Mesenchymal stem cell (in vitro differentiated cells and primary cell): ENCODE measurements at places on chromosomes 4 and X.

DNA sequence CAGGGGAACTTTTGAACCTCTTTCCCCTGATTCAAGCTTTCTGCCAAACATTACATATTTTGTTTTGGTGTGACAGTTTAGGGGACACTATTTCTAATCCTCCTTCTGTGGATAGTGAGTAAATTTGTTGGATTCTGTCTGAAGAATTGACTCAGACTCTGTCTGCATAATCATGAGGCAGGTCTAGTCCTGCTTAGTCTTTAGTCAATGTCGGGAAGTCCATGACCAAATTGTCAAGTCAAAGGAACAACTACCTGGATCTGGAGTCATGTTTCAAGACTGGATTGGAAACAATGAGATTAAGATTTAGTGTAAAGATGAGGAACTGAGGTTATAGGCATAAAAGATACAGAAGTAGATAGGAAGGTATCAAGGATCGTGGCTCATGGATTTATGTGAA is 100.9 kb downstream of the MAGEB17 start:
- DNase-seq, result no peak

- no peak for DNase-seq
These were observed 18.5 kb downstream of the CD99 start for GRCh38 chrX:2709556-2709955.

DNA sequence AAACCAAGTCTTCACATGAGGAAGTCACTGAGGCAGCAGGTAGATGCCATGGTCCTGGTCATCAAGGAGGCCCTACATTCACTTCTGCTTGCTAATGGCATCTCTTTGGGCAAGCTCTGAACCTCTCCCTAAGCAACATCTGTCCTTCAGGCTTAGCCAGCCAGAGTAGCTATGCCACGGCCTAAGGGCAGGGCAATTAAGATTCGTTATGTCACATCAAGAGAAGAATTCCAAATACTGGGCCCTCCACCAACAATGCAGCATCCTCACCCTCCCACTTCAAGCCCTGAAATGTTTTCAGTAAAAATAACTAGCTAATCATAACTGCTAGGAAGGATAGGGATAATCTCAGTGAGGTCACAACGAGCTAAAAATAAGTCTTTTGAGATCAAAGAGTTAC is 120.7 kb upstream of the HCCS start:
- no peak for DNase-seq

DNA sequence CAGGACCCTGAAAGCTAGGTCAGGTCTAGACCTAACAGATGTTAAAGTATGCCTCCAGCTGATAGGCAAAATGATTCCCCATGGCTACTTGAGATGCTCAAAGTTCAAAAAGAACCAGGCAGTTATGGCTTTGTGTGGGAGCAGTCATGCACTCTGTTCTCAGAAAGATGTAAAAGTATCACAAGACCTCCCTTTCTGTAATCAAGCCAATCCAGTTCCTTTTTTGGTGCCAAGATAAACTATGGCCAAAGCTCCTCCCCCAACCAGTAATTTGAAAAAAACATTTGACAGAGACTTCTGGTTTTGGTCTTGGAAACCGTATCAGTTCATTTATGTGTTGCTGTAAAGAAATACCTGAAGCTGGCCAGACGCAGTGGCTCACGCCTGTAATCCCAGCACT is 340.9 kb downstream of the CHIC1 start:
- DNase-seq, result no peak

- no peak for DNase-seq
These were observed 3.9 kb downstream of the PRSS12 start for GRCh38 chr4:118348886-118349285.

DNA sequence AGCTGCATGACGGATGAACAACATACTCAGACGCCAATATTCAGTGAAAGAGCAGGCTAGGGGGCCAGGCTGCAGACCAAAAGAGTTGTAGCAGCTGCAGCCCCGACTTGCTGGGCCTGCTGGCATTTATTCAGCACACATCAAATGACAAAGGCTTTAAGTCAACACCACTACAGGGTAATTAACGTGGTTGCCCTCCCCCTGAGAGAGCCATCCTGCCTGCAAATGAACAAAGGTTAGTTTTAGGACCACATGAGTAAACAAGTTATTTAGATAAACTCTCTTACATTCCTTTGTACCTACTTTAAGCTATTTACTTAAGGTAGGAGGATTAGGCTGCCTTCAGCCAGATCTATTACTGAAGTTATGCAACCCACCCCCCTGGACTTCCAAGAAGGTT is 1329.1 kb downstream of the PCDH18 start:
- DNase-seq, result no peak

- DNase-seq, result no peak
These were observed 427 bp downstream of the ZNF182 start for GRCh38 chrX:48003367-48003757.

DNA sequence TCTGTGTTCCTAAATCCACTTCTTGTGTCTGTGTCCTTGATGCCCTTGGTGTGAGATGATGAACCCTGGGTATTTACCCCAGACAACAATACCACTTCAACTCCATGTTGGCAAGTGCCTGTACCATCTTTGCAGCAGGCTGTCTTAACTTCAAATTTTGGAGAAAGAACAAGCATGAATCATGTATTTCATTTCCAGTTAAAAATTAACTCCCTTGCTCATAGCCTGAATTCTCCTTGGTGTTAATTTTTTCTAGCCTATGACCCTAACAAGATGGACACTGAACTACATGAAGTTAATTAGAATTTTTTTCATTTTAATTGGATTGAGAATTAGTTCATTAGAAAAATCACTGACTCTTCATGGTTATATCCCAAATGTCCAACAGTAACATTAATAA is 267.8 kb upstream of the INTU start:
- DNase-seq, result no peak

GRCh38 chrX:134406356-134407064 is 53.5 kb upstream of the HPRT1 start:
- peak; percentile 12 for DNase-seq

DNA sequence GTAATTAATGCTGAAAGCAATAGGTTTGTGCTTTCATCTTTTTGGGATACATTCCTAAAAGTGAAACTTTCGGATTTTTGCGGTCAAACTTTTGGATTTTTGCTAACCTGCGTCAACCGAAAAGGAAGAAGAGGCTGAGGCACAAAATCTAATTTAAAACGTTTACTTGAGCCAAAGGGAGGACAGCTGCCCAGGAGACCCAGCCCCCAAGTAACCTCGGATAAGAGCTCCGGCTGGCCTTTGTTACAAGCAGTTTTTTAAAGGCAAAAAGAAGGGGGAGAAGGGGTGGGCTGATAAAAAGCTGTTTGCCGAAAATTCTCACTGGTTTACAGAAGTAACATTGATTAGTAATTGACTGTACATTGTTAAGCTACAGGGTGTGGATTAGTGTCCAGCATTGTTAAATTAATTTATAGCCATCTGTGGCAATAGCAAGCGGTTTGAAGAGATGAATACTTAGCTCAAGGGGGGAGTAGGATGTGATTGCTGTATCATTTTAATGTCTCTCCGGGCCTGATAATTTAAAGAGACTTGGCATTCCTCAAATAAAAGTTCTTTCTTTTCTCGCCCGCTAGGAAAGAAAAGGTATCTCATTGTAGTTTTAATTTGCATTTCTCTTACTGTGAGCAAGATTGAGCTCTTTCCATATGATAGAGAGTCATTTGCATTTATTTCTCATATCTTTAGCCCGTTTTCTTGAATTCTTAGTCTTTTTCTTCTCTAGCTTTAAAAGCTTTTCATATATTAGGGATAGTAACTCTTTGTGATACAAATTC is 59.1 kb upstream of the USP9X start:
- no peak for DNase-seq

DNA sequence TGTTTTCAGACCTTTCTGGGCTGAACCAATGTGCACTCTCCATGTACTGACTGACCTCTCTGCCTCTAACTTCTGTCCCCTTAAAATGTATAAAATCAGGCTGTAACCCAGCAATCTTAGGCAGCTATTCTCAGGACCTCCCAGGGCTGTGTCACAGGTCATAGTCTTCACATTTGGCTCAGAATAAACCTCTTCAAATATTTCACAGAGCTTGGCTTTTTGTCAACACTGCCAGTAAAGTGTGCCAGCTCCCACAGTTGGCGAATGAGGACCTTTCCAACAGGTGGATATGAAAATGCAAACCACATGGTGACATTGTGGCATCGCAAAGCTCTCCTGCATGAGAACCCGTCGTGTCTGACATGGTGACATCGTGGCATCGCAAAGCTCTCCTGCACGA is 76.4 kb downstream of the ACOX3 start:
- DNase-seq, result no peak

DNA sequence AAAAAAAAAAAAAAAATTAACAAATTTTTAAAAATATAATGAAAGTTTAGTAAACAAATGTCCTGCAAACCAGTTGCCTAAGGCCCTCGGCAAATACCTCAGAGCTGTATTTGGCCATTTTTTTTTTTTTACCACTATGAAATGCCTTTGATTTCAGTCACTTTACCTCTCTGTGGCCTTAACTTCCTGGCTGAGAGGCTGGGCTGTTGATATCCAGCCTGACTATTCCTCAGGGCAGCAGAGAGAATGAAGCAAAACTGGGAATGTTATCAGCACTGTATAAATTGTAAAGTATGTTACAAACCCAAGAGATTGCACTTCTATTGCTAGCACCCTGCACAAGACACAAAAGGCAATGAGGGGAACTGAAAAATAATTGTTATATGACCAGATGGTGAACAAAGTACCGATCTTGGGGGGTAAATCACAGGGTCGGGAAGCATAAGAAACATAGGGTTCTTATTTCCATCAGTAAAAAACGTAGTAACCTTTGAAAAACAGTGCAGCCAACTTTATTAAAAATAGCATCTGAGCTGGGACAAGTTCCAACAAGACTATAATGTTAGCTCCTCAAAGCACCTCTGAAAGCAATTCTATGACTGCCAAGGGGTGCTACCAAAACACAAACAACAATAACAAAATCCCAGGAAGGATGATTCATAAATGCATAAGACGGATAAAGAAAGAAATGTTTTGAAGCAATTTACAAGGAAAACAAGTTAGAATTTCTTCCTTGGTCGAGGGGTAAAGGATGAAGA is 18.1 kb downstream of the USP46 start:
- DNase-seq, result no peak

DNA sequence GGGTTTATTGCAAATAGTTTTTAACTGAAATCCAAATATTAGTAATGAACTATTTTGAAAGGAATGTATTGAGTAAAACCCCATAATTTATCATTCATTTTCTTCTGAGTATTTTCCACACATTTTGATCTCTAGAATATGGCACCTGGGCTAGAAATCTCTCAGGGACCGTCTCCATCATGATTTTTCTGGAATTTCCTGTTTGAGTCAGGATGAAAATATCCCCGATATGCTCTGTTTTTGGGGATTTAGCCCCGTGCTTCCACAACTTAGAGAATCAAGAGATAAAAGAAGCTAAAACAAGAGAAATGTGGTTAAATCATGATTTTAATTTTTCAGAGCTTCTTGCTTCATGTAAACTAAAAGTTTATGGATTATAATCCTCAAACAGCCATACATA is 114.2 kb downstream of the SPCS3 start:
- DNase-seq, result no peak
